ENCODE measurements at places on chromosomes 1 and 21. TPM values are rescaled to one million over a fixed set of nuclear protein-coding genes. Genes with fewer than 3 reads are reported as not detected.

Gene RBP7
- not detected for total RNA-seq

Gene LCE1B
- total RNA-seq: not detected

Gene FAM110D
- 0.25 TPM for total RNA-seq

DNA sequence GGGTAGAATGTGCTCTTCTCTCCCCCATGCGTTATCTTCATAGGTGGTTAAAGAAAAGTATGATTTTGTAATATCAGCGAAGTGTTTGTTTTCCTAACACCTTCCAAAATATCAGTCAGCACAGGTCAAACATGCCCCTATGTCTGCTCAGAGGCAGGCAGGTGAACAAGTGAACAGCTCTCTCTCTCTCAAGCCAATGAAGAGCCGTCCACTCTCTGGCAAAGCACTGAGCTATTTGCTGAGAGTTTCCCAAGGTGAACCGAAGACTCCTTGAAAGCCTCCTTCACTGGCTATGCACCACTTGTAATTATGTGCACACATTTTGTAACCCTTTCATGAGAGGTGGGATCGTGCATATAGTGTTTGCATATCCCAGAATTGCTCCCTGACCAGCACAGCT lies 47.7 kb downstream of the ST6GALNAC3 start:
- H3K4me1 ChIP-seq: peaks cover 16% of the 10 kb centered on the region
- no peak overlapping the region for H3K27ac ChIP-seq
- no peak overlapping the region for H3K4me3 ChIP-seq
- H3K36me3 ChIP-seq: no peaks in the 10 kb centered on the region
- no peaks in the 10 kb centered on the region for H3K27me3 ChIP-seq
- no peak for DNase-seq

DNA sequence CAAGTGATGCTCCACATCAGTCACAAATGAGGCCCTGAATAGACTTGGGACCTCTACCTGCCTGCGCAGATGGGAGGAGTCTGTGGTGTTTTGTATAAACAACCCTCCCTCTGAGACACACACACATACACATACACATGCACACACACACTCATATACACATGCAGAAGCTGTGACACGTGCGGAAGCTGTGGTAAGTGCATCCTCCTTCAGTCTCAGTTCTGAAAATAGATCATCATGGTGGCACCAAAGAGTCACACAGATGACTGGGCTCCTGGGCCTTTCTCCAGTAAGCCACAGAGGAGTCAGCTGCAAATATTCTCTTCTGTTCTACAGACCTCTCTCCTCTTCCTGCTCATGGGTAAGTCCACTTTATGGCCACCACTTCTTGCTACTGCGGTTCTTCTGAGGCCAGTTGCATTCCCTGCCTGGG lies at the start of gene LY9:
Gene LY9 (plus strand): TSS at position 224 of the 433 bp plus-strand sequence. CDS start 14 bp downstream, at position 238.
- H3K36me3 ChIP-seq: no peaks in the 10 kb centered on the region
- peaks cover 5% of the 10 kb centered on the region for H3K27me3 ChIP-seq
- no peak for DNase-seq
- H3K4me3 ChIP-seq: no peak within 1 kb of the TSS
- H3K4me1 ChIP-seq: no peaks in the 10 kb centered on the region

DNA sequence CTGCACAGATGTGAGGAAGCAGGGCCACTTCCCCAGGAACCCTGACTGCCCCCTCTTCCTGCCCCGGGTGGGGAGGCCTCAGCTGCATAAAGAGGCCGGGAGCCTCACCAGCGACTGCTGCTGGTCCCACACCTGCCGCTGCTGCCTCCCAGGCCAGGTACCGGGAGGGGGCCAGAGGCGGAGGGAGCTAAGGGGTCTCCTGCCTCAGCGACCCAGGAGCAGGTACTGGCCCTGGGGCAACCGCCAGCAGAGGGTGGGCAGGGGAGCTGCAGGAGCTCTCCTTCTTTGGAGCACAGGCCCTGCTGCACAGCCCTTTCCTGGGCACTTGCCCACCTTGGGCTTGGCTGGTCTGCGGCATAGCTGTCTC lies 6.8 kb downstream of the GJC2 start:
- no peak for DNase-seq
- no peak overlapping the region for H3K4me3 ChIP-seq
- peaks cover 3% of the 10 kb centered on the region for H3K27me3 ChIP-seq
- H3K27ac ChIP-seq: no peak overlapping the region
- peaks cover under 1% of the 10 kb centered on the region for H3K4me1 ChIP-seq
- H3K36me3 ChIP-seq: no peaks in the 10 kb centered on the region

GRCh38 chr1:228378090-228378872 lies 28.4 kb downstream of the TRIM11 start:
- DNase-seq: peak; percentile 74
- peaks cover 13% of the 10 kb centered on the region for H3K27me3 ChIP-seq
- H3K36me3 ChIP-seq: no peaks in the 10 kb centered on the region

DNA sequence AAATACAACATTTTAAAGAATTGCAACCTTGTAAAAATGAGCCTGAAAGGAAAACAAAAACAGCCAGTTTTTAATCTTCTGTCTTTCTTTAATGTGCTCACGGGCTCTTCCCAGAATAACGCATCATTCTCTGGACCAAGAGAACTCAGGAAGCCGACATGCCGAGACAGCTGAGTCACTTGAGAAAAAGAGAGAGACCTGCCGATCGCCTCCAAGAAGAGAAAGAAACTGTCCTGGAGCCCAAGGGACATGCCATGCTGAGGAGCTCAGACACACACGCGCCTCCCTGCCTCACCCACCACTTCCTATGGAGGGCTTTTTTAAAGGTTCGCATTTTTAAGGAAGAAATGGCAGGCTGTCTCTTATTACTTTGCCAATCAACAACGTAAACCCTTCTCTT lies 176.4 kb downstream of the ZNF281 start:
- H3K27me3 ChIP-seq: peaks cover 2% of the 10 kb centered on the region
- H3K36me3 ChIP-seq: no peaks in the 10 kb centered on the region
- no peak overlapping the region for H3K4me3 ChIP-seq
- DNase-seq: no peak

- H3K27me3 ChIP-seq: no peaks in the 10 kb centered on the region
- no peak overlapping the region for H3K27ac ChIP-seq
- DNase-seq: no peak
- no peak overlapping the region for H3K4me3 ChIP-seq
- no peaks in the 10 kb centered on the region for H3K4me1 ChIP-seq
- no peaks in the 10 kb centered on the region for H3K36me3 ChIP-seq
Measured at GRCh38 chr1:27203946-27204345, 30.5 kb upstream of the WDTC1 start.

DNA sequence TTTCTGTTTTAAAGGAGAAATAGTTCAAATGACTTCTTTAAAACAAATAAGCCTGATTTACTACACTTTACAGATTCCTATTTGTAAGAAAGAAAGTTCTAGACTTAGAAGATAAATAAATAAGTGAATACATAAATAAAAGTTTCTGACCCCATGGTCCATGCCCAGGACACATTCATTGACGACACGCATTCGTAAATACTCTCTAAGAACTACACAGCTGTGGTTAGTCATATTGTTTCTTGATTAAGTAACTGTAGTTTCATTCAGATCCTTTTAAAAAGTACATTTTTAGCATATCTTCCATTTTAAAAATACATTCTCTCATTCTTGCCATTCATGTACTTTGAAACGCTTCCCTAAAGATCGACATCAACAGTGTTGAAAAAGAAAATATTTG lies 497.4 kb downstream of the SETD4 start:
- no peak overlapping the region for H3K27ac ChIP-seq
- H3K27me3 ChIP-seq: peaks cover 5% of the 10 kb centered on the region
- H3K4me1 ChIP-seq: peaks cover 6% of the 10 kb centered on the region
- H3K4me3 ChIP-seq: no peak overlapping the region
- H3K36me3 ChIP-seq: peaks cover 5% of the 10 kb centered on the region

GRCh38 chr1:152159144-152159543 lies at the start of gene RPTN:
RPTN (minus strand) TSS chr1:152159228; CDS start chr1:152157889, 1,339 bp downstream.
- no peak within 1 kb of the TSS for H3K27ac ChIP-seq
- no peaks in the 10 kb centered on the region for H3K4me1 ChIP-seq
- no peaks in the 10 kb centered on the region for H3K36me3 ChIP-seq
- H3K27me3 ChIP-seq: peaks cover 5% of the 10 kb centered on the region

GRCh38 chr1:193434319-193434718 lies 247.9 kb upstream of the B3GALT2 start:
- no peak overlapping the region for H3K27ac ChIP-seq
- no peak overlapping the region for H3K4me3 ChIP-seq
- no peak for DNase-seq
- H3K27me3 ChIP-seq: peaks cover 2% of the 10 kb centered on the region

All from glutamatergic neuron (in vitro differentiated cells).